ENCODE measurements at places on chromosomes 16 and 17.

DNA sequence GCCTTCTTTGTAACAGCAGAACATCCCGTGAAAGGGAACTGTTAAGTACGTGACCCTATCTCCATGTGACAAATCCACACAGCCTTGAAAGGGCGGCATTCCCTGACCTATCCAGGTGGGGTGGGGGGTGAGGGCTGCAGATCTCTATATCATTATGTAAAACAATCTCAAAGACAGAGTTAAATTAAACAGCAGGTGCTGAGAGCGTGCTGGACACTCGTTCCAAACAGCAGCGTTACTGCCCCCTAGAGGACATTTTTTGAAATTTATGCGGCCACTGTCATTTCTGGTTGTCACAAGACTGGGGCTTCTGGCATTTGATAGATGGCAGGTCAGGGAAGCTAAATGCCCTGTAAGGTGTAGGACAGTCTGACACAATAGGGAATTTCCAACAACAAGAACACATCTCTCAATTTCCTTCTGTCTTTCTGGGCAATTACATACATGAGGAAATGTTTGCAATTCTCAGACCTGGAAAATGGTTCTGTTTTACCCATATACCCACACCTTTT lies 6.7 kb upstream of the SLC25A39 start:
- peak; percentile 52 for DNase-seq

GRCh38 chr16:58299757-58300349 lies 5.0 kb upstream of the PRSS54 start:
- no peak for DNase-seq

GRCh38 chr16:17643935-17644334 lies 173.2 kb upstream of the XYLT1 start:
- no peak for DNase-seq

GRCh38 chr17:35188111-35188510 lies 6.1 kb downstream of the SLC35G3 start:
- DNase-seq = no peak

DNA sequence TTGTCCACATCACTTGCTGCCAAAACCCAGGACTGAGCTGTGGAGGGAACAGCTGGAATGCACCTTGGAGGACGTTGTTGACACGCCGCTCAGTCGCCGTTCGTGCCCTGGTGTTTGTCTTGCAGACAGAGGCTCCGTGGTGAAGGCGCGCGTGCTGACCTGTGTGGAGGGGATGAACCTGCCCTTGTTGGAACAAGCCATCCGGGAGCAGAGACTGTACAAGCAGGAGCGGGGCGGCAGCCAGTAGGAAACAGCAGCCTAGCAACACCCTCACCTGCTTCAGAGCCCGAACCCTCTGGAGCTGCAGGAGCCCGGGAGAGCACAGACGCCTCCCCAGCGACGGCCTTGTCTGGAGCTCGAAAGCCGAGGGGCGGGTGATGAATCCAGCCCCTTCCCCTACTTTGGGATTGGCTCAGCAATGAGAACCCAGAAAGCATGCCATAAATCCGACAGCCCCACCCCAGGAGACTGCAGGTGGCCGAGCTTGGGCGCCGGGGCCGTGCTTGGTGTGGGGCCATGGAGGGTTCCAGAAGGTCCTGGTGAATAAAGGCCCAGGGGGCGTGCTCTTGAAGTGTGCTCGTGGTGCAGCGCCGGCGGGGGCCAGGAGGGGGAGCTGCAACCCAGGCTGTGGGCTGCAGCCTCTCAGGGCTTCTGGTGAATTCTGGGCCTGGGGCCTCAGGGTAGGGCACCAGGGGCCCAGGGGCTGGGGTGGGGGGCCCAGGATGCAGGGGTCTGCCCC lies 470 bp upstream of the CDK3 start:
- peak; percentile 20 for DNase-seq

Measured in NCI-H1092 treated with DMSO at 0.1 percent for 48 hours (cell line).